Right cardiac atrium (tissue), 5 donors: ENCODE measurements at places on chromosomes 5 and 9. TPM values are rescaled to one million over a fixed set of nuclear protein-coding genes. Genes with fewer than 3 reads are reported as not detected.

GRCh38 chr5:169416583-169417196, 115.8 kb upstream of the SLIT3 start:
- peak; percentile 87 for DNase-seq

The PCDHGB5 gene
- 6.6 TPM for total RNA-seq

DNA sequence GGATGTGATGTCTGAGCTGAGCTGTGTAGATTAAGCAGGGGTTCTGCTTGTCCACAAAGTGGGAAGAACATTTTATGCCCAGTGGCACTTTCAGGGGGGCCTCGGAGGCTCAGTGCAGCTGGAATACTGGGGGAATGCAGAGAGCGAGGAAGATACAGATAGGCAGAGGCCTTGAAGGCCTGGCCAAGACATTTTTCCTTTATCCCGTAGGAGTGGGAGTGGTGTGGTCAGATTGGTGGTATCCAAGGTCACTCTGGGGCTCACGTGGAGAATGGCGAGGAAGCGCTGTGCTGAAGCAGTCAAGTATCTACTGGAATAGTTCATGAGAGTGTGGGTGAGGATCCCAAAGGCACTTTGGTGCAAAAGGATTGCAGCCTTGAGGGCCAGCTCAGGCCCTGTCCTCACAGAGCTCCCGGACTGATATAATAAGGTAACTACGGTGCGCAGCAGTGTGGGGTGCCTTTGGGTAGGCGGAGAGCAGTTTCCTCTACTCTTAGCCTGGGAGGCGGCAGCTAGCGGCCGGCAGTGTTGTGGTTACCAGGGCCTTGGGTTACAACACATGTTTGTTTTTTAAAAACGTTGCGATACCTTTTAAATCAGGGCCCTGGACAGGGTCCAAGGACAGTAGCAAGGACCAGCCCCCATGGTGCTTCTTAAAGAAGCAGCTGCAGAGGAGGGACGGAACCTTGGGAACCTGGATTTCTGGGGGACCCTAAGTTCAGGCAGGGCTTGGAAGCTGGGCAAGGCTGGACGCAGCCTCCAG, 10.8 kb upstream of the CCDC69 start:
- DNase-seq: peak; percentile 82

The PGM5 gene
- total RNA-seq: 485 TPM
